EH (cell line): ENCODE measurements at places on chromosomes 2 and 18.

GRCh38 chr18:3906116-3906750 lies 456.3 kb downstream of the TGIF1 start:
- DNase-seq: no peak

DNA sequence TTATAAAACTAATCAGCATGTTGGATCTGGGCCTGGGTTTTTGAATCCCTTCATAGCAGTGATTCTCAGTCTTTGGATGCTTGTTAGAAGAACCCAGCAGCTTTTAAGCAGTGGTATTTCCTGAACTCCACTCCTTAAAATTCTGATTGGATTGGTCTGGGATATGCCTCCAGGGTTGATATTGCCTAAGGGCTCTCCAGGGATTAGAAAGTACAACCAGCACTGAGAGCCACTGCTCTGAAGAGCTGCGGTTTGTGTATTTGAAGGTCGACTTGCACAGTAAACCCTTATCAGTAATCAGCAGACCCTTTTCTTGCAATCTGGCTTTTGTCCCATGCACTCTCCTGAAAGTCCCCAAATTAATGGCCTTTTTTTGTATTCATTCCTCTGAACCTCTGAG lies 17.0 kb upstream of the RBMS1 start:
- peak; percentile 71 for DNase-seq

- DNase-seq: no peak
Measured at GRCh38 chr2:19642501-19642900, 259.3 kb downstream of the TTC32 start.

- no peak for DNase-seq
Measured at GRCh38 chr2:212618636-212619035, 80.0 kb upstream of the ERBB4 start.

DNA sequence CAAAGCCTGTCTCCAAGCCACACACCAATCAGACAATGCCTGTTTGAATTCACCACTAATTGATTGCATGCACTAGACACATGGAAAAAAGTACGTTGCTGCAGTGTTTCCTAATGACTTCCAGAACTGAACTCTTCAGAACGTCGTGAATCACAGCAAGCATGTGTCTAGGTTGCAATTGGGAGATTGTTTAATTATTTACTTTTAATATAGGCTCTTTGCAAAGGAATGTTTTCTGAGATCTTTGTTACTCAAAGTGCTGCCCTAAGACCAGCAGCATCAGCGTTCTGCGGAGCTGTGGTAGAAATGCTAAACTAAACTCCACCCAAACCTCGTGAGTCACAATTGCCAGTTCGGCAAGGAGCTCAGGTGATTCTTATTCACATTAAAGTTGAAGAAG lies 52.7 kb upstream of the CCDC68 start:
- peak; percentile 35 for DNase-seq

DNA sequence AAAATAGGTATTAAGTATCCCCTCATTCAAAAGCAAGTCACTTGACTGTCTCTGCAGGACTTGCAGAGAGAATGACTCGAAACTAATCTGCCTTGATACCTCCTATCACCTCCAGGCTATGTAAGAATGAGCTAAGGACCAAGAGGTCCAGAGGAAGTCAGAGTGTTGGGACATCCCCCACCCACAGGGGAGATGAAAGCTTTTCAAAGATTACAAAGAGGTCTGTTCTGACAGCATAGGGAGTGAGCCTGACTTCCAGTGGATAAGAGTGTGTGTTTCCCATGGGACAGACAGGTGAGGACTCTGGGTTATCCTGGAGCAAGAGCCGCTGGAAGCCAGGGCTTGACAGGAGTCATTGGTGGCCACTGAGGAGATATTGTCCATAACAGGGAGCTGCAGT lies 85.0 kb upstream of the TACR1 start:
- no peak for DNase-seq

DNA sequence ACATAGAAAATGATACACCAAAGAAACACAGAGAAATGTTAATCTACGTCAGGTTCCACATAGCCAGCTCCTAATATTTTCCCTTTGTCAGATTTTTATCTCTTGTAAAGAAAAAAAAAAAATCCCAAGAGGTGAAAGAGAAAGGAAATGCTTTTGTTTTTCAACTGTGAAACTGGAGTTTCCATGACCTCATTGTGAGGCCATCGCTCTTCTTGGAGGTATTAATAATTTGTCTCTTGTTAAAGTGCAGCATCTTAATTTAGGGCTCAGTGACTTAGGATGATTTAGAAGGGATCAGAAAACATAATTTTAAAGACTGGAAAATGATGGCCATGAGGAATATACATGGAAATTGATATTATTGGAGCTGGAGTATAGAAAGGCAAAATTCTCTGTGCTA lies 21.7 kb downstream of the ARHGAP28 start:
- no peak for DNase-seq

- DNase-seq: no peak
Measured at GRCh38 chr18:11902522-11903292, 5.4 kb downstream of the MPPE1 start.

- DNase-seq: no peak
Measured at GRCh38 chr2:207226671-207227061, 60.9 kb upstream of the KLF7 start.

DNA sequence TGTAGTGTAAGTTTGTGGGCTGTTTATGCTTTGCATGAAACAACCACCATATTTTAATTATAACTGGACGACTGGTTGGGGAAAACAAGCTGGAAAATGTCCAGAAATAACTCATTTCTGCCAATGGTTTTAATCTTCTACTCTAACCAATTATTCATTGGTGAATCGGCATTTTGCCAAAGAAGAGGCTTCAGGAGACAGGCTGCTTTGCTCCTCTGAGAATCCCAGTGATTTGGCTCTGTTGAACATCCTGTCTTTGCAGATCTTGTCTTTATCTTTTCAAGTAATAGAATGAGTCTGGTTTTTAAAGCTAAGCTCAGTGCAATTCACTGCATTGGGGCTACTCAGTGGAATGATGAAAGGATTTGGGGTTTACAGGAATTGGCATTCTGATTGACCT lies 109.6 kb downstream of the APOB start:
- DNase-seq: no peak

DNA sequence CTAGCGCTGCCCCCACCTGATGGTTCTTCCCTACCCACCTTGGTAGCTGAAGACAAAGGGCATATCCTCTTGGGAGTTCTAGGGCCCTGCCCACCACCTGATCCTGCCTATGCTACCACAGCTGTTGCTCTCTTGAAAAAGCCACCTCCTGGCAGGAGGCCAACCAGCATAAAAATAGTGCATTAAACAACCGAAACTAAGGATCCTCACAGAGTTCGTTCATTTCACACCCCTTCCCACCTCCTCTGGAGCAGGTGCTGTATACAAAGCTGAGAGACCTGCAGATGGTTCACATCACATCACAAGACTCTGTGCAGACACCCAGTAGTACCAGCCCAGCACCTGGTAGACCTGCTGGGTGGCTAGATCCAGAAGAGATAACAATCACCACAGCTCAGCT lies 1348.0 kb upstream of the TMEFF2 start:
- DNase-seq: no peak

GRCh38 chr2:12363138-12363537 lies 353.6 kb upstream of the TRIB2 start:
- DNase-seq: no peak

DNA sequence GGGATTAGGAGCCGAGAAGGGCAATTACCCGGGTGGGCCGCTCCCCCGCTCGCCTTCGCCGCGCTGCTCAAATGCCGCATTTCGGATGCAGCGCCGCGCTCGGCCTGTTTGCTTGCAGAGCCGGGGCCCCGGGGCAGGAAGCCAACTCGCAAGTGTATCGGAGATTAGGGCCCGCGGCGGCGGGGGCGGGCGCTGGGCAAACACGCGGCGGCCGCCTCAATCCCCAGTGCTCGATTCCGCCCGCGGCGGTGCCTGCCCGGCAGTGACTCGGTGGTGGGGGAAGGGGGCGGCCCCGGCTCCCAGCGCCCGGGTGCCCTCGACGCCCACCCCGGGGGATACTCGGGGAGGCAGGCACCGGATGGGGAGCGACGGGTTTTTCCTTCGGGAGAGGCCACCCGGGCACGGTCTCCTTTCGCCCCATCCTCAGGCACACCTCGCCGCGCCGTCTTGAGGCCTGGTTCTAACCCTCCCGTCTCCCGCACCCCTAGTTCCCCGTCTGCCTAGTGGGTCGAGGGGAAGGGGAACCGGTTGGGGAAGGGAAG lies 26.6 kb upstream of the NOTO start:
- peak; percentile 73 for DNase-seq
